LoVo (cell line): ENCODE measurements at places on chromosomes 2 and 18.

DNA sequence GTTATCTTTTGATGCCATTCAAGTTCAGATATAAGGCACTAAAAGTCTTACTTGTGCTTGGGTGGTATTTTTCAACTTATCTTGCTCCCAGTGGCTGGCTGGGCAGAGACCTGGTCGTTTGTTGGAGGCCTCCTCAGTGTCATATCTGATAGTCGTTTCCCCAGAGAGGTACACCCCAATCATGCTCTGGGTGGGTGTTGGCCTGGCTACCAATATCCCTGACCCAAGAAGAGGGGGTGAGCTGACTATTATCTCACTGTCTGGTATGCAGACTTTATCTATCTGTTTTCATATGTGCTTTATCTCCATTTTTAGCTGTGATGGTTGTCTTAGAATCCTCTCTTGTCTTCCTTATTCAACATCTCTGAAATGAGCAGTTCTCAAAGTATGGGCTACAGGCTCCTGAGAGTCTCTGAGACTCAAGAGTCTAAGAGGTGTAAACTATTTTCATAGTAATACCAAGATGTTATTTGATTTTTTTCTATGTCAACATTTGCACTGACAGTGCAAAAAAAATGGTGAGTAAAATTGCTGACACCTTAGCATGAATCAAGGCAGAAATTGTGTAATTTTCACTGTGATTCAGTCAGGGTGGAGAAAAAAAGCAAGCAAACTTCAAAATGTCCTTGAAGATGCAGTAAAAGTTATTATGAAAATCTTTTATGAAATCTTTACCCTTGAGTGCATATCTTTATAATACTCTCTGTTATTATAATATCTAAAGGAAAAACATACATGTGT, 12.3 kb upstream of the PLEK start:
- no peak for DNase-seq

- no peak for DNase-seq
These were observed 111.5 kb downstream of the MAPK4 start for GRCh38 chr18:50671376-50671775.

- no peak for DNase-seq
These were observed 29.8 kb downstream of the TSPYL6 start for GRCh38 chr2:54226260-54226659.

- no peak for DNase-seq
These were observed 8.6 kb upstream of the ATP6V1B1 start for GRCh38 chr2:70927138-70927537.

DNA sequence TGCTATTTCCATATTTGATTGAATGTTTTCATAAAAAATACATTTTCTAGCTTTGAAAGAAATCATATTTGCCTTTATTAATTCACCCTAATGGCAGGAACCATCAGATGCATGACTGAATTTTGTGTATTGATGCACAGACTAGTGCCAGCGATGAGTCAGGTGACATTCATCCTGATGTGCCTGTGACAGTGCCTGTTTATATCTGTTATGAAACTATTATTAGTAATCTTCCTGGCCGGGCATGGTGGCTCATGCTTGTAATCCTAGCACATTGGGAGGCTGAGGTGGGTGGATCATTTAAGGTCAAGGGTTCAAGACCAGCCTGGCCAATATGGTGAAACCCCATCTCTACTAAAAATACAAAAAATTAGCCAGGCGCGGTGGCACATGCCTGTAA, 170.0 kb downstream of the TSN start:
- DNase-seq, result no peak

GRCh38 chr2:26613241-26614215, 27.6 kb downstream of the CIB4 start:
- DNase-seq, result no peak

GRCh38 chr2:204722207-204722606, 176.9 kb downstream of the PARD3B start:
- DNase-seq, result no peak

- no peak for DNase-seq
These were observed 156.5 kb downstream of the ARL6IP6 start for GRCh38 chr2:152874955-152875354.

- no peak for DNase-seq
These were observed 128.3 kb downstream of the SATB2 start for GRCh38 chr2:199329466-199329865.

- DNase-seq, result no peak
These were observed 299.9 kb downstream of the AFF3 start for GRCh38 chr2:99842451-99842850.

- no peak for DNase-seq
These were observed 86.2 kb downstream of the SMIM21 start for GRCh38 chr18:75341267-75341666.
